Pancreas (tissue), 10 donors: ENCODE measurements at places on chromosomes 1 and 21.

GRCh38 chr1:87148661-87149060, 180.0 kb upstream of the LMO4 start:
- DNase-seq, result no peak

GRCh38 chr1:235875036-235875597, 8.4 kb upstream of the LYST start:
- no peak for DNase-seq

- no peak for DNase-seq
These were observed 48.7 kb upstream of the KIRREL1 start for GRCh38 chr1:157944663-157945280.

GRCh38 chr1:206062464-206062863, 9.5 kb downstream of the RHEX start:
- no peak for DNase-seq

GRCh38 chr1:145975216-145975615, 10.7 kb downstream of the POLR3GL start:
- no peak for DNase-seq
